Sciatic nerve (tissue), 2 donors: ENCODE measurements at places on chromosomes 3 and 15. TPM values are rescaled to one million over a fixed set of nuclear protein-coding genes. Genes with fewer than 3 reads are reported as not detected.

DNA sequence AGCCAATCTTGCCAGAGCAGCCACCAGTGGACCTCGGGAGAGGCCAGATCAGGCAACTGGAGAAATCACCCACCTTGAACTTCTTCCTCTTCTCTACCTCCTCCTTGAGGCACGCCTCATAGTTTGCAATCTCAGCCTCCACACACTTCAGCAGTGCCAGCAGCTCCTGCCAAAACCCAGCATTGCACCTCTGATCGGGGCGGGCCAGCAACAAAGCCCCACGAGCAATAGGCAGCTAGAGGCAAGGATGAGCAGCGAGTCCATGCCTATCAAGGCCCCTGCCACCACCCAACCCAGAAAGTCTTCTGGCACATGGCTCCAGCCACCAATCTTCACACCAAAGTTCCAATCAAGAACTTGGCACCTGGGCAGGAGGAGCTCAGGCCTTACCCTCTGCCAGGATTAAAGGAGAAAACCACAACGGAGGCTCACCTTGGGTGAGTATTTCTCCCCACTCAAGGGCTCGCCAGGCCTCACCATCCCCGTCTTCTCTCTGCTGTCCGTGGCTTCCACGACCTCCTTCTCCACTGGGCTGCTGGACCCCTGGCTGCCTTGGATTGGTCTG, 42.1 kb downstream of the SEMA3G start:
- peak; percentile 39 for DNase-seq

Gene CPNE9
- total RNA-seq: not detected

- DNase-seq: no peak
These were observed 630 bp downstream of the LXN start for GRCh38 chr3:158671821-158672214.

DNA sequence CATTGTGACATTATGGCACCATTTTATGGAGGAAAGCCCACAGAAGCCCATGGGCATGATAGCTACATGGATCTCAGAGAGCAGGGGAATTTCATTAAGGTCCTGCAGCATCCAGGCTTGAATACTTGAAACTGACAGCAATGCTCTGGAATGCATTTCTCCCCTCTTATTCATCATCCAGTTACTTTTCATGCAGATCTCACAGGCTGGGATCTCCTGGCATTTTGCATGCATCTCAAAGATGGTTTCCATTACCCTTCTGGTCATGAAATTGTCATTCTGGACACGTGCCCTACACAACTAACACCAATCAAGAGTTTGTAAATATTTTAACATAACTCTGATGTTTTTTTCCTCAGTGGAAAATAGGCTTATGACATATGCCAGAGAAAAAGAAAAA, 32.4 kb downstream of the VGLL3 start:
- DNase-seq: no peak

DNA sequence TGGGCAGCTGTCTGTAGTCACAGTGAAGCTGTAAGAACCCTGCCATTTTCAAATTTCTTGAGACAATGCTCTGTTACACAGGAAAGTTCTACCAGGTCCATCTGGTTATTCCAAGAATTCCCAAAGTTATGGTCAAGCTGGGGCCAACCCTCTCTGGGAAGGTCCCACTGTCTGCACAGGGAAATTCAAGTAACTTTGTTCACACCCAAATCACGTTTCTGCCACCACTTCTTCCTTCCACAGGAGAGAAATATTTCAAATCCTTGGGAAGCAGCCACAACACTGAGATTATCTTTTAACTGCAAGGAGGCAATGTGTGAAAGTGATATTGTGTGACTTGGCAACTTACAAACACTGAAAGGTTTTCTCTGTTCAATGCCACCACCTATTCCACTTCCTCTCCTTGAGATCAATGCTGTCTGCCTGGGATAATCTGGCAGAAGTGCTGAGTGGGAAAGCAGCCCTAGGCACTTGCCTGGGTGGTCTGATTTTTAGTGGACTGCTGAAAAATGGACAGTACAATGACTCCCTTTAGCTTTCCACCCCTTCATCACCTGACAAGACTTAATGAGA, 5.6 kb downstream of the SCAMP2 start:
- no peak for DNase-seq

DNA sequence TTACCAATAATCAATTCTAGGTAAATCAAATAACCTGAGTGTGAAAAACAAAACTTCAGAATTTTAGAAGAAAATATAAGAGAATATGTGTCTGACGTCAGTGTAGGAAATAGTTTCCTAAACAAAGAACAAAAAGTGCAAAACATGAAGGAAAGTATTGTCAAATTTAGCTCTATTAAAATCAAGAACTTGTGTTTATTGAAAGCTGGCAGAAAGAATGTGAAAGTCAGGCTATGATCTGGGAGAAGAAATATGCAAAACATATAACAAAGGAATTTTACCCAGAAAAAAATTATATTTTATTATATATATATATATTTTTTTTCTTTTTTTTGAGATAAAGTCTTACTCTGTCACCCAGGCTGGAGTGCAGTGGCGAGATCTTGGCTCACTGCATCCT, 129.1 kb upstream of the ANKRD28 start:
- DNase-seq: no peak

- DNase-seq: no peak
These were observed 75.7 kb upstream of the PRR23C start for GRCh38 chr3:139120086-139121056.

- DNase-seq: no peak
These were observed 32.9 kb downstream of the ZBTB11 start for GRCh38 chr3:101643861-101644613.

DNA sequence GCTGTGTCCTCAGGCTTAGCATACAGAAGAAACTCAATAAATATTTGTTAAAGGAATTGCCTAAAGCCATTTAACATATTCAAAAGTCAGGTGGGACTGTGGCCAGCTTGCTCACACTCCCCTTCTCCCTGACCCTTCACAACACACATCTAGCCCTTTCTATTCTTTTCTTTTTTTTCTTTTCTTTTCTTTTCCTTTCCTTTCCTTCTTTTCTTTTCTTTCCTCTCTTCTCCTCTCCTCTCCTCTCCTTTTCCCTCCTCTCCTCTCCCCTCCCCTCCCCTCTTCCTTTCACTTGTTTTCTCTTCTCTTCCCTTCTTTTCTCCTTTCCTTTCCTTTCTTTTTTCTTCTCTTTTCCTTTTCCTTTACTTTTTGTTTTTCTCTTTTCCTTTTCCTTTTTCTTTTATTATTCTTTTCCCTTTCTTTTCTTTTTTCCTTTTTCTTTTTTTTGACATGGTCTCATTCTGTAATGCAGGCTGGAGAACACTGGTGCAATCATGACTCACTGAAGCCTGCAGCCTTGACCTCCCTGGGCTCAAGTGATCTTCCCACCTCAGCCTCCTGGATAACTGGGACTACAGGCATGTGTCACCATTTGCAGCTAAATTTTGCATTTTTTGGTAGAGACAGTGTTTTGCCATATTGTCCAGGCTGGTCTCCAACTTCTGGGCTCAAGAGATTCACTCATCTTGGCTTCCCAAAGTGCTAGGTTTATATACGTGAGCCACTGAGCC, 377.8 kb downstream of the GRM7 start:
- no peak for DNase-seq

Gene PLAAT1
- 0.98 TPM for total RNA-seq

Gene P2RY13
- total RNA-seq: 3.7 TPM

DNA sequence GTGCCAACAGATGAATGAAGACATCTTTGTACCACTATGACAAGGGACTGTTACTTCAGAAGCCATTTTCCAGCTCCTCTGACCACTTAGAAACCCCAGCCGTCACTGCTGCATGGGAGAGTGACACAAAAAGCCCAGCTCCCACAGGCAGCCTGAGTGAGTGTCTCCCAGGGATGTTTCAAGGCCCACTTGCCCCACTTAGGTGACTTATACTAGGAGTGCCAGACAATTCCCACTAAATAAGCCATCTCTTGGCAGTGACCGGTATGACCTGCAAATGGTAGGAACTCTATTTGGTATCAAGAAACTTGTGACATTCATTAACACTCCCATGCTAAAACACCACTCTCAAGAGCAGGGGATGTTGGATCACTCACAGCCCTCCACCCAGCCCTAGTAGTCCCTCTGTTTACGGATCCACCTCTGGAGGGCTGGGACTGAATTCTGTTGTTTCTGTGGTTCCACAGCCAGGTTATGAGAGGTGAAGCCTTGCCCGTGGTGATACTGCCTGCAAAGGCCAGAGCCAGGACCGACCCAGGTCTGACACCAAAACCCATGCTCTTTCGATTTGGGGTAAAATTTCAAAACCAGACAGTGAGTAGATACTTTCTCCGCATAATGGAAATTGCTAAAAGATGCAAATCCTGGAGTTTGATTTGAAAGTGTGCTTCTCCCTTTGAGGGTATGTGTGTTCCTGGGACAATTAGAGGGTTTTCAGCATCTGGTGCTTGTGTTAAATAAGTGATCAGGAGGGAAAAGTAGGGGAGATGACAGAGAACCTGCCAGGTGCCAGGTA, 14.5 kb downstream of the RBP1 start:
- DNase-seq: no peak

DNA sequence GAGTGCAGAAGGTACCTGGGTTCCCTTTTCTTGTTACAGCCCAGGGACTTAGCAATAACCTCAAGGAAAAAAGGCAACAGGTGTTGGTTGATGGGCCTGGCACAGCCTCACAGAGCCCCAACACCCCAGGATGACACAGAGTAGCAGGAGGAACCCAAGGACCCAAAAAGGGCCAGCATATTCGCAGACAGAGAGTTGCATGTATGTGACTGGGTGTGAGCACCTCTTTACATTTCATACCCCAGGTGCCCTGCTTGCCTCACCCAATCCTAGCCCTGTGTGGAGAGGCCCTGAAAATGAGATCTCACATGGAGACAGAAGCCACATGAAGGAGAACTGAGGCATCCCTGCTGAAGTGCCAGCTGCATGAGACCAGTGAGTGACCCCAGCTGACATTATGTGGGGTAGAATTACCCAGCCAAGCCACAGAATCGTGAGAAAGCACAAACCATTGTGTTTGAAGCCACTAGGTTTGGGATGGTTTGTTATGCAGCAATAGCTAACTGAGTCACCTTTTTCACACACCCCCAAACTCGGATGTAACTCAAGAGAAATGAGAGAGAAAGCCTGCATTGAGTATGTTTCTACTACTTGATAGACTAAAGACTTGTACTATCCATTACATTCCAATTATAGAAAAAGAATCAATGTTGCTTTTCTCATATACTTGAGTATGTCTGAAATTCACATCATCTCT, 26.2 kb upstream of the HHATL start:
- DNase-seq: no peak

DNA sequence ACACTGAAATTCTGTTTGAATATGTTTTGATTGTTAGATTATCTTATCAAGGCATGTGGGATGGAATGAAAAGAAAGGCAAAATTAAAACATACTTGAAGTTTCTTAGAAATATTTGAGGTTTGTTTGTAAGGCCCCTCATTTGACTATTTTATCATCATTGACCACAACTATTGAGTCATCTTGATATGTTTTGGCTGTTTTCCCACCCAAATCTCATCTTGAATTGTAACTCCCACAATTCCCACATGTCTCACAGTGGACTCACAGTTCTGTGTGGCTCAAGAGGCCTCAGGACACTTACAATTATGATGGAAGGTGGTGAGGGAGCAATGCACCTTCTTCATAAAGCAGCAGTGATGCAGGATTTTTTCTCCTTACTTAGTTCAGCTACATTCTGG, 917.1 kb downstream of the PLOD2 start:
- DNase-seq: no peak

Gene WNT7A
- total RNA-seq: not detected

Gene SLC28A2
- not detected for total RNA-seq

DNA sequence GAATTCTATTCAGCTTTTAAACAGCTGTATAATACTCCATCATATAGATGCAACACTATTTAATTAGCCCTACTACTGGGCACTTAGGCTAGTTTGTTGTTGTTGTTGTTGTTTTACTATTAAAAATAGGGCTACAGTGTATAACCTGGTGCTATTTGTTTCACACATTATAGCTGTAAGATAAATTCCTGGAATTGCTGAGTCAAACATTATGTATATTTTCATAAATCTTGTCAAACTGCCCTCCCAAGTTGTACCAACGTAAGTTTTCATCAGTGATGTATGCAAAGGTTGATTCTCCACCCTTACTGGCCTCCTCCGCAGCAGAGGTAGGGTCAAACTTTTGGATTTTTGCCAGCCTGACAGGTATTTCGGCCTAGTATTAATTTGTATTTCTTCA, 3.8 kb upstream of the CEMIP start:
- no peak for DNase-seq

GRCh38 chr3:66812136-66812535, 186.0 kb upstream of the KBTBD8 start:
- DNase-seq: no peak

Gene PEX5L
- 70.6 TPM for total RNA-seq

- no peak for DNase-seq
These were observed 125.5 kb downstream of the MBNL1 start for GRCh38 chr3:152394246-152394645.

Gene HRG
- not detected for total RNA-seq

Gene SH3GL3
- total RNA-seq: 0.67 TPM

GRCh38 chr3:120450600-120451271, at the start of gene FSTL1:
Gene FSTL1, minus strand, starts transcription at chr3:120450992. Its CDS starts 246 bp downstream, at chr3:120450746.
- peak; percentile 85 for DNase-seq

- DNase-seq: no peak
These were observed 208.4 kb upstream of the ADAMTS9 start for GRCh38 chr3:64895991-64896895.

DNA sequence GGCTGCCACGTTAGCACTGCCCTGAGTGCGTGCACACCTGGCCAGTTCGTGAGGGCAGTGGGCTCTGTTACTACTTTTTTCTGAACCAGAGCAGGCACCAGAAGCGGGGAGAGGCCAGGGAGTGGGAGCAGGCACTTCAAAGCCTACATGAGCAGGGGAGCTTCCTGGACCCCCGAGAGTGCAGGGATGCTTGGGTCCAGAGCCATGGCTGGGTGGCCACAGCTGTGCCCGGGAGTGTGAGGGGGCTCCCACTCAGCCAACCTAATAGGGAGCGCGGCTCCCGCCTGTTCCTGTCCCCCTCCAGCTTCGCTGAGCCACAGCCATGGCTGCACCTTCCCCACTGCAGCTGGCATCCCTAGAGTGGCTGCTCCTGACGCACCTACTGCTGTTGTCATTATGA, 1423.3 kb downstream of the SI start:
- no peak for DNase-seq

Gene EFHB
- 8.4 TPM for total RNA-seq

DNA sequence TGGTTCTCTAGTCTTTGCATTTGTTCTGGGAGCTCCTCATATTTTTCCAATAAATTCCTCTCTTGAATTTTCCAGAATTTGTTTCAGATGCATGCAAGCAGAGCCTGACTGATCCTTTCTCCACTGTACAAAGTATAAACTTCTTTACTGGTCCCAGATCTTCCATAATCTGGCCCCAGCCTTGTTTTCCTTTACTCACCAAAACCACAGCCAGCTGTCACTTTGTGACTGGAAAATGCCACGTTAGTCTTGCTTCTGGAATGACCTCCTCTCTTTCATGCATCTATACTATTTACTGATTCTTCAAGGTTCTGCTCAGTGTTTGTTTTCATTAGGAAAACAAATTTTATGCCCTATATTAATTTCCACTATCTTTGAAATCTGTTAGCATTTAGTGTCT, 60.4 kb upstream of the SPPL2A start:
- no peak for DNase-seq

DNA sequence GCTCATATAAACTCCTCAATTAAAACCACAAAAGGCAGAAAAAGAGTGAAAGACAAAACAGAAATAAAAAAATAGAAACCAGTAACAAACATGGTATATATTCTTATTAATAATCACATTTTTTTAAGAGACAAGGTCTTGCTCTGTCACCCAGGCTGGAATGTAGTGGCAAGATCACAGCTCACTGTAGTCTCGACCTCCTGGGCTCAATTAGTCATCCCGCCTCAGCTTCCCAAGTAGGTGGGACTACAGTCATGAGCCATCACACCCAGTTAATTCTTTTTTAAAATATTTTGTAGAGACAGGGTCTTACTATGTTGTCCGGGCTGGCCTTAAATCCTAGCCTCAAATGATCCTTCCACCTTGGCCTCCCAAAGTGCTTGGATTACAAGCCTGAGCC, 37.1 kb downstream of the FAM240A start:
- DNase-seq: no peak
